Fibroblast of skin of back (primary cell): ENCODE measurements at places on chromosomes 2 and 18.

GRCh38 chr2:70647873-70648481 is 94.4 kb upstream of the TGFA start:
- peak; percentile 41 for DNase-seq

- no peak for DNase-seq
These were observed 262.8 kb downstream of the DYSF start for GRCh38 chr2:71715951-71716696.

DNA sequence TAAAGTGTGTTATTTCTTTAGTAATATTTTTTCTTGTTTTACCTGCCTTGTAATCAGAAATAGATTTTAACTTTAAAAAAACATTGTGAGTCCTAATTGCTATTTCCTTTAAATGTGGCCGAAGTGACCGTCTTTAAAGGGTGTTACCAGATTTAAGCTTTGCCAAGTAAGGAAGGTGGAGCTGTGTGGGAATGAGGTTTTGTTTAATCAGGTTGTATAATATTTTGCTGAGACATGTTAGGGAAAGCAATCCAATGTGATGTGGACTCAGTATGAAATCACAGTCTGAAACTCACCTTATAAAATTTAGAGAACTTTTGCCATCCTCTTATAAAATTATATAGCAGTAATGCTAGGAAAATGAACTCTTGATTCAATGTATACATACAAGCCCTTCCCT is 32.9 kb upstream of the ITPRID2 start:
- no peak for DNase-seq

DNA sequence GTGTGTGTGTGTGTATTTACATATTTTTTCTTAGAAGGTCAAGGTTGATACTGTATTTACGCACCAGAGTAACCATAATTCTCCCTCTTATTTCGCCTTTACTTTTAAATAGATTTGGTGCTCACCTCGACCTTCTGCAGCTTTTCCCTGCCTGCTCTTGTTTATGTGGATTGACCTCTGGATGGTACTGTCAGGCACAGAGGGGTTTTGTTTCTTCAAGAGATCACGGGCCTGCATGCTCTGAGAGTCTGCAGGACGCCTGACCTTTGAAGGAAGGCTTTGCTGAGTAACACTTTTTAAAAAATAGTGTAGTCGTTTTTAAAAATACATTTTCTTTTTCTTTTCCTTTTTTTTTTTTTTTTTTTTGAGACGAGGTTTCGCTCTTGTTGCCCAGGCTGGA is 18.1 kb upstream of the EFHD1 start:
- no peak for DNase-seq
